ENCODE measurements at places on chromosomes 16 and 17.
A peak's percentile ranks its signal among the peaks of the same experiment; 100 is the strongest.

DNA sequence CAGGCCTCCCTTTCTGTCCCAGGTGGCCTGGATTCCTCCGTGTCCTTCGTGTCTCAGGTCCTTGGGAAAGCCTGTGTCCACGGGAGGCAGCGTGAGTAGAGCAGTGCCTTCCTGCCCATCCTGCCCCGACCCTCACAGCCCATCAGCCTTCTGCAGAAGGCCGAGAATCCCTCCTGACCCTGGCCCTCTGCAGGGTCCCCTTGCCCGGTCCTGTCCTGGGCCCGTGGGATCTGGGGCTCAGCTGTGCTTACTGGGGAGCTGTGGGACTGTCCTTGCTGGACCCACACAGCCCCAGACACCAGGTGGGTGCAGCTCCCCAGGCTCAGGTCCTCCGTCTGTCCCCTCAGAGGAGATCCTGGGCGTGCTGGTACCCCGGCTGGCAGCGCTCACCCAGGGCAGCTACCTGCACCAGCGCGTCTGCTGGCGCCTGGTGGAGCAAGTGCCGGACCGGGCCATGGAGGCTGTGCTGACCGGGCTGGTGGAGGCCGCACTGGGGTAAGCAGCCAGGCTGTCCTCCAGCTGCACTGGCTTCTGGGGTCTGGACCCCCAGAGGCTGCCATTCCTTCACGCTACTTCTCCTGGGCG, 3.9 kb downstream of the TELO2 start:
- no peak for DNase-seq

GRCh38 chr17:39736319-39737165, 1.2 kb upstream of the GRB7 start:
- no peak for DNase-seq

- no peak for DNase-seq
Observed at GRCh38 chr16:86355951-86356350, 154.4 kb upstream of the FOXF1 start.

DNA sequence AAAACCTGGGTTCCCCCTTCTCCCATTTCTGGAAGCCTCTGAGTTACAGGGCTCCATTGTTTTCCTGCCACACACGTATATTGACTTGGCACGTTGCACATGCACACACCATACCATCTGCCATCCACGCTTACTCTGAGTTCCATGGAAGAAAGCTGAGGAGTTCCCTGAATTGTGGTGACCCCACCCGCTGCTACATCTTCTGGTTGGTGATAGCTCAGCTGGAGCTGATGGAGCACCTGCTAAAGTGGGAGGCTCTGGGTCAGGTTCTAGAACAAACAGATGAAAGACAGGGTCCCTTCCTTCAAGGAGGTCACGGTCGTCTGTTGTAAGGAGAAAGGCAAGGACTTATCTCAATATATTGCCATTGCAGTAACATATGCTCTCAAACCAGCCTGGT, 41.1 kb downstream of the TMEM11 start:
- DNase-seq: no peak

- no peak for DNase-seq
Observed at GRCh38 chr16:47458331-47458730, 2.5 kb downstream of the ITFG1 start.

- peak; percentile 35 for DNase-seq
Observed at GRCh38 chr17:50177983-50178834, 12.4 kb downstream of the SGCA start.
